ENCODE measurements at places on chromosomes 3 and 15.

DNA sequence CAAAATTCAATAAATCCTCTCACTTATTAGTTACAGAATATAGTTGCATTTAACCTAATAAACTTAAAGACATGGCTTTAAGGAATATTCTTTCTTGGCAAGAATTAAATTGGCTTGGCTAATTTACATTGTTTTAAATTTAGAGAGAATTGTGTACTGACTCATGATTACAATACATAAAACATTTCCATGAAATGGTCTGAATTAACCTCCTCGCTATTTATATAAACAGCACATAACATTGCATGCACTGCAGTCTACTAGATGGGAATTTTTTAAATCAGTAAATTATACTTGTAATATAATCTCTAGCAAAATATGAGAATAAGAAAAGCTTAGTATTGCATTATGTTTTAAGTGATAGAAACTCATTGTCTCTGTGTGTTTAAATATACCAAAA is 268.9 kb downstream of the SHOX2 start:
- no peak for DNase-seq

DNA sequence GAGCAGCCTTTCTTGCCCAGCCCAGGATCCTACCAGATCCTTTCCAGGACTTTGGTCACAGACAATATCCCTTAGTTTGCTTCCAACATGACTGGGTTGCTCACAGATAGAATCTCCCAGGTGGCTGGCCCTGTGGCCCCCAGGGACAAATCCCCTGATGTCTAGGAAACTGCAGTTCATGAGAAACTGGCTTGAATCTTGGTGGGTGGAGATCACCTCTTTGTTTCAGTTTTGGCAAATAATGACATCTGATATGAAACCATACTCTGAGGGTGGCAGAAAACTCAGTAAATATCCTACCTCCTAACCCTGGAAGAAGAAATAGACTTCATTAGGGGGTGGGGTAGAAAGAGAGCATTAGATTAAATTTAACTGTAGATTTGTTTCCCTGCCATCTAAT is 44.1 kb upstream of the PFN2 start:
- no peak for DNase-seq

DNA sequence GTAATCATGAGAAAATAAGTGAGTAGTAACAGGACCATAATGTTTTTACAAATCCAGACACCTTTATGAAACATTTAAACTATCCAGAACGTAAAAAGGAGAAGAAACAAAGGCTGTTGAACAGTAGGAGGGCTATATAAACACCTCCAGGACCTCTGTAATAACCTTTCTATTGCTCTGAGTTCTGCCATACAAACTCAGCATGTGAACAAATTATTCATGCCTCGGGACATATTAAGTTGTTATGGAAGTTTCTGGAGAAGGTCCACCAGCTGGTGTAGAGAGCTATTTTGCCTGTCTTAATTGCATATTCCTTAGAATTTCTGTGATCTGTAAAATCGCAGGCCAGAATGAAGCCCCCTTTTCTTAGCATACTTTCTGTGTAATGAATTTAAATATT is 256.3 kb downstream of the UBE2E2 start:
- no peak for DNase-seq

- no peak for DNase-seq
Measured at GRCh38 chr3:156892701-156893100, 66.5 kb downstream of the LEKR1 start.

GRCh38 chr3:27533718-27534573 is 49.8 kb upstream of the SLC4A7 start:
- DNase-seq = peak; percentile 97
